ENCODE measurements at places on chromosomes 2 and 18.

DNA sequence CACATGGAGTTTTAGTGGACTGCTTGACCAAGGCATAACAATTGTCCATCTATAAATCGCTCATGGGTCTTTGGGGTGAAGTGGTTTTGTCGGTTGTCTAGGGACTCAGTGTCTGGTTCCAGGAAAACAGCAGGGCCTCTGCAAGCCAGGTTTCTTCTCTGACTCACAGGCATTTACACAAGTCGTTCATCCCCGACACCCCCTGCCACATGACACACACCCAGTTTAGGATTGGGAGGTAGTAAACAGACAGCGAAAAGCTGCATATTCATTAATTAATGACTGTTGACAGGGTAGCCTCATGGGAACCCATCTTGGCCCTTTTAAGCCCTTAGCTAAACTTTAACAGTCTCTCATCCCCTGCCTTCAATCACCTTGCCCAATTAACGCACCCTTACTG lies 194.8 kb upstream of the ACVR2A start:
- DNase-seq, result no peak

DNA sequence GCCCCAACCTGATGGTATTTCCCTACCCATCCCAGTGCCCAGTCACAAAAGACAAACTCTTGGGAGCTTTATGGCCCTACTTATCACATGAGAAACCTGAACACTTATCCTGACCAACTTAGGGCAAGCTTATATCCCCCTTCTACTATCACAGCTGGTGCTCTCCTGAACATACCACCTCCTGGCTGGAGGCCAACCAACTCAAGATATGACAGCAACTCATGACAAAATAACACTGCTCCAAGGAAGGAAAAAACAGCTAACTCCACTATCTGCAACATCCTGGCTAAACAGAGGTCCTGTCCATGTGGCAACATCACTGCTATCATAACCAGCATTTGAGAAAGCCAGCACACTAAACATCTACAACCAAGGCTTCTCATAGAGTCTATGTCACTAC lies 20.9 kb upstream of the CLASP1 start:
- no peak for DNase-seq

DNA sequence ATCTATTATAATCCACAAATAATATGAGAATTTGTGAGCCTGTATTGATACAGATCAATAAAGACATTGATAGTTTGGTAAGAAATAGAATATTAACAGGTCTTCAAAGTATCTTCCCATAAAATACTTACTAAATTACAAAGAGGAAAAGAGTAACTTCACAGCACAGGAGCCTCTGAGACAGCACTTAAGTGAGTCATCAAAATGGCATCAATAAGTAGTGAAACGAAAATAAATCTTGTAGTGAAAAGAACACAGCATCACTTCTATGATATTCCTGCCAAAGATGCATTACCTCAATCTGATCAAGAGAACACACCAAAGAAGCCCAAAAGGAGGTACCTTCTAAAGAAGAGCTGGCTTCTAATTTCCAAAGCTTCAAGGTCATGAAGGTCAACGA lies 116.4 kb downstream of the CBLN2 start:
- DNase-seq, result no peak

- no peak for DNase-seq
These were observed 99.7 kb upstream of the NCKAP5 start for GRCh38 chr2:133667968-133668367.

DNA sequence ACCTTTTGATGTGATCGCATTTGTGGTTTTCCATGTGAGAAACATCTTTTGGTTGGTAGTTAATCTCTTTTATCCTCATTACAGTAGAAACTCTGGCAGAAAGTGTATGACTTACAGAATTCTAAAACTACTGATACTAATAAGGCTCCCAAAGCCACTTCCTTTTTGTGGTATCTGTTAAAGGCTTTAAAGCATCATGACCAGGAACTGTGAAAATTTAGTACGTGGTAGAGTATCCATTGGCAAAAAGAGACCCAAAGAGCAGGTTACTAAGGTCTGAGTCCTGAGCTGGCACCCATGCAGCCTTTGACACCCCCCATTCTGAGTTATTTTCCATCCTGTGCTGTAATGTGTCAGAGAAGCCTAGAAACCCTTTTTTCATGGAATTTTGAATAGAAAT lies 94.5 kb downstream of the DPP4 start:
- DNase-seq, result no peak

GRCh38 chr18:22106536-22107292 lies 62.7 kb upstream of the GATA6 start:
- DNase-seq, result no peak

DNA sequence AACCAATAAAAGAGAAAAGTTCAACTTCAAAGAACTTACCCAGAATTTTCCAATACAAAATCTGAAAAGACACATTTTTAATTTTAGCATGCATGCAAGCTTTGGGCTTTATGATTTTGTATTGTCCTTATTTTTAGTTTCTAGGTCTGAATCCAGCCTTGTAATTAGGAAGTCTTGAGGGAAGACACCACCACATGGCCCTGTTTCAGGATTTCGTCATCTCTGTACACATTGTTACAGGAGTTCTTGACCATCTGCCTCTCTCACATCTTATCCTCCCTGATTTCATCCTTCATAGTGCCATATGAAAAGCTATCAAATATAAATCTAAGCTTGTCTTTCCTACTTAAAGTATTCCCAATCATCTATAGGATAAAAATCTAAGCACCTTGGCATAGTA lies 176.1 kb downstream of the TXNL1 start:
- DNase-seq, result no peak

GRCh38 chr2:230640540-230641011 lies 72.1 kb upstream of the CAB39 start:
- no peak for DNase-seq

- no peak for DNase-seq
These were observed 67.5 kb upstream of the ZNG1B start for GRCh38 chr2:113370030-113370429.

DNA sequence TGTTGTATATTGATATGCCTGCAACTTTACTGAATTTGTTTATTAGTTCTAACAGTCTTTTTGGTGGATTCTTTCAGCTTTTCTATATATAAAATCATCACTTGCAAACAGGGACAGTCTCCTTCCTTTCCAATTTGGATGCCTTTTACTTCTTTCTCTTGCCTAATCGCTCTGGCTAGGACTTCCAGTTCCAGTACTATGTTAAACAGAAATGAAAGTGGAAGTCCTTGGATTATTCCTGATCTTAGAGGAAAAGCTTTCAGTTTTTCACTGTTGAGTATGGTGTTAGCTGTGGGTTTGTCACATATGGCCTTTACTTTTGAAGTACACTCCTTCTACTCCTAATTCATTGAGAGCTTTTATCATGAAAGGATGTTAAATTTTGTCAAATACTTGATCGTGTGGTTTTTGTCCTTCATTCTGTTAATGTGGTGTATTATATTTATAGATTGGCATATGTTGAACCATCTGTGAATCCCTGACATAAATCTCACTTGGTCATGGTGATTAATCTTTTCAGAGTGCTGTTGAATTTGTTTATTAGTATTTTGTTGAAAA lies 52.9 kb downstream of the REL start:
- no peak for DNase-seq

- no peak for DNase-seq
These were observed 67.1 kb downstream of the ZBTB7C start for GRCh38 chr18:48342125-48342524.

DNA sequence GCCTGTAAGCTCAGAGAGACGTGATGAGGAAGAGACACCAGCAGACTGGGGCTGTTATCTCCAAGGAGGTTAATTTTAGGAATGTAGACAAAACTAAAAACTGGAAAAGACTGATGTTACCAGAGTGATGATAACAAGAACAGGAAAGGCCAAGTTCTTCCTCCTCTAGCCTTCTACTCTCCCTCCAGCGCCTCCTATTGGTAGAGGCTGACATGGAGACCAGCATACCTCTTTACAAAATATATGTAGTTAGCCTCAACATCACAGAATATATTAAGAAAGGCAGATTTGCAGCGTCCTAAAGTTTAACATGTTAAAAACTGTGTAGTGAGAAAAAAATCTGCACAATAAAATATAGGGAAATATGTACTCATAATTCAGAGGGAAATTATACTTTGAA lies 66.0 kb downstream of the TCF4 start:
- no peak for DNase-seq

GRCh38 chr2:97988722-97989121 lies 7.0 kb downstream of the TMEM131 start:
- DNase-seq, result no peak

DNA sequence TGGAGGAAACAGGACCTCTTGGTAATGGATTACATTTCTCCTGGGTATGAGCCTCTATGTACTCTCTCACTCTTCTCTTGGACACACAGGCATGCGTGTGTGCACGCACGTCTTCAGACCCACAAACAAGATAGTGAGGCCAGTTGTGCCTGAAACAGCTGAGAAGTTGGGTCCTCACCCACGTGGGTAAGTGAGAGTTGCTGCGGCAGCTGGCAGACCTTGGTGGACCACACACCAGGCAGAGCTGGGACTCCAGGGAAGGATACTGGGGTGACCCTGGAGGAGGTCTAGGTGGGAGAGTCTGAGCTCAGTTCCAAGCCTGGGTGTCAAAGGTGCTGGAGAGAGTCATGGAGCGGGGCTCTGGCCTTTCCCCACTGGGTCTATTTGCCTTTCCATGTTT lies 194.3 kb downstream of the HAUS1 start:
- no peak for DNase-seq

GRCh38 chr18:57918601-57919000 lies 115.5 kb upstream of the ATP8B1 start:
- DNase-seq, result no peak

DNA sequence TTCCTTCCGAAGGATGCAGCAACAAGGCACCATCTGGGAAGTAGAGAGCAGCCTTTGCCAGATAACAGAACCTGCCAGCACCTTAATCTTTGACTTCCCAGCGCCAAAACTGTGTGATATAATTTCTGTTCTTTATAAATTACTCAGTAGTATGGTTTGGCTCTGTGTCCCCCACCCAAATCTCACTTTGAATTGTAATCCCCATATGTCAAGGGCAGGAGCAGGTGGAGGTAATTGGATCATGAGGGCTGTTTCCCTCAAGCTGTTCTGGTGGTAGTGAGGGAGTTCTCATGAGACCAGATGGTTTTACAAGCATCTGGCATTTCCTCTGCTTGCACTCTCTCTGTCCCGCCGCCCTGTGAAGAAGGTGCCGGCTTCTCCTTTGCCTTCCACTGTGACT lies 899.9 kb downstream of the TRIB2 start:
- DNase-seq, result no peak

GRCh38 chr18:58761970-58762780 lies 90.9 kb downstream of the MALT1 start:
- no peak for DNase-seq

GRCh38 chr18:78099979-78100588 lies 850.4 kb downstream of the GALR1 start:
- no peak for DNase-seq

GRCh38 chr2:215716956-215717355 lies 281.1 kb upstream of the FN1 start:
- DNase-seq, result no peak

- DNase-seq, result no peak
These were observed 8.9 kb upstream of the POU3F3 start for GRCh38 chr2:104844807-104845551.

DNA sequence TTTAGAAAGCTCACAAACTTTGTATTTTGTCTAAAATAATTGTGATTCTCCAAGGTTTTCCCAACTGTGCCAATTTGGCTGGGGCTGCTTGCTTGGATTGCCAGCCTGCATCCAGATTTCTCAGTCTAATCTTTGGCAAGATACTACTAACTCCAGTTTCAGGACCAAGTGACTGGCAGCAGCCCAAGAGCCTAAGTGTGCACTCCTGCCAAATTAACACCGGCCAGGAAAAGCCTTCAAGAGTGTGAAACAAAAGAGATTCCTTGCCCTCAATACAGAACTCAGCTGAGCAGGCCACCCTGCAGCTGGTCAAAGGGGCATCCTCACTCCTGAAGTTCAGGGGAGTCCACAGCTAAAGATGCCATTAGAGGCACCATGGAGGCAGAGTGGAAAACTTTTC lies 589.0 kb upstream of the ACVR2A start:
- DNase-seq, result no peak

- no peak for DNase-seq
These were observed 22.6 kb downstream of the GREB1L start for GRCh38 chr18:21264651-21265050.

DNA sequence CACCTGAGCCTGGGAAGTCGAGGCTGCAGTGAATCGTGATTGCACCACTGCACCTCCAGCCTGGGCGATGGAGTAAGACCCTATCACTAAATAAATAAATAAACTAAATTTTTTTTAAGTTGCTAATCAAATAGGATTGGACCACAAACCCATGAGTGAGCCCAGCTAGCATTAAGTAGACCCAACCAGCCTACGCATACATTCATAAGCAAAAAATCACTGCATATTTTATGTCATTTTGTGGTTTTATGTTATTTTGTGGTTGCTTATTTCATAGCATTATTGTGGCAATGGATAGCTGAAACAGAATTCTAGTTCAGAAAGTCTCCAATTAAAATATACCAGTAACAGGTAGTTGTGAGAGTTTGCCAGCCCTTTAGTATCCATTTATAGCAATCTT lies 29.1 kb upstream of the ZC3H15 start:
- no peak for DNase-seq

DNA sequence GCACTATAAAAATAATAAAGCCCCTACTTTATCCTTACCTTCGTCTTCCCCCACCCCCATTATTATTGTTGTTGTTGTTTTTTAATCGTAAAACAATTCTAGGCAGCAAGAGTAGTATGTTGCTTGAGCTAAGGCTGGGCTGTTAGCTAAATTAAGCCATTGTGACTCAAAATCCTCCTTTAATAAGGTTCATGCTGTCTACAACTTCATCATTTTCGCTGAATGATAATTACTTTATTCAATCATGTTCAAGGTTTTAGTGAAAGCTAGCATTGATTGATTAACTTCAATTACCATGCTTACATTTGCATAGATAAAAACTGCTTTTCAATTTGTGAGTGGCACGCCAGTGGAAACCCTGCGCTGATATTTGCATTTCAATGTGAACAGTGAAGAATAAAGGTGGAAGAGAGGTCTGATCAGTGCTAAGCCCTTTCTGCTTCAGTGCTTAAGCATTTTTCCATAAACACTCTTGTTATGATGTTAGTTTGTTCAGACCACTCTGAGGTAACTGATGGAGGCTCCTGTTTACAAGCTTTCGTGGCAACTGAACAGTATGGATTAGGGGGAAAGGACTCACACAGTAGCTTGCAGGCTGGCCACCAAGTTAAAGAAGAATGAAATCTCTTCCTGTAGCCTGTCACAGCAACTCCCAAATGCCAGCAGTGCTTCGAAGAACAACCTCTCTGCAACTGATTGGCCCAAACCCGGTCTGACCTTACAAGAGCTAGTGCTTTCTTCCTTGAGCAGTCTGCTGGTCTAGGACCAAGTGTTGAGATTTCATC lies 156.8 kb downstream of the GPD2 start:
- no peak for DNase-seq

- no peak for DNase-seq
These were observed 6.8 kb downstream of the SERPINE2 start for GRCh38 chr2:224032283-224032682.

GRCh38 chr2:191927991-191928390 lies 81.1 kb upstream of the CAVIN2 start:
- DNase-seq, result no peak

Data from CD4-positive, alpha-beta T cell treated with Interleukin-6 at 100 ng/mL for 8 hours (primary cell).